CD14-positive monocyte (primary cell): ENCODE measurements at places on chromosomes 2 and 18. TPM values are rescaled to one million over a fixed set of nuclear protein-coding genes. Genes with fewer than 3 reads are reported as not detected.

ZDBF2 gene
- 0.03 and 0.16 TPM in 2 replicates for polyA plus RNA-seq

NTSR2 gene
- polyA plus RNA-seq, result not detected in 2 replicates

SERPINB13 gene
- not detected for polyA plus RNA-seq

TTC31 gene
- polyA plus RNA-seq, result 19.6 TPM

OSBPL1A gene
- polyA plus RNA-seq, result 7.1 TPM

MSH2 gene
- polyA plus RNA-seq, result 2.0 TPM

WDR54 gene
- 7.1 and 8.0 TPM in 2 replicates for polyA plus RNA-seq

DIS3L2 gene
- polyA plus RNA-seq, result 21.4 and 21.7 TPM in 2 replicates

ITSN2 gene
- polyA plus RNA-seq, result 40.4 TPM

MAP2 gene
- polyA plus RNA-seq, result not detected

C2orf15 gene
- 0.29 TPM for polyA plus RNA-seq

MTLN gene
- 13.7 and 26.5 TPM in 2 replicates for polyA plus RNA-seq

POMC gene
- 4.6 TPM for polyA plus RNA-seq

SLC14A1 gene
- not detected in 2 replicates for polyA plus RNA-seq
